ENCODE measurements at places on chromosomes 6 and 20. TPM values are rescaled to one million over a fixed set of nuclear protein-coding genes. Genes with fewer than 3 reads are reported as not detected.

Gene LINC00237
- not detected for total RNA-seq

Gene DPPA5
- total RNA-seq, result not detected

Gene IL20RA
- total RNA-seq, result not detected

Gene STX11
- total RNA-seq, result 0.06 TPM

Gene SLC35D3
- not detected for total RNA-seq

Gene GATA5
- total RNA-seq, result 0.12 TPM

Gene CCN6
- total RNA-seq, result not detected

Gene SLC17A3
- total RNA-seq, result not detected

Gene TSHZ2
- 3.9 TPM for total RNA-seq

DNA sequence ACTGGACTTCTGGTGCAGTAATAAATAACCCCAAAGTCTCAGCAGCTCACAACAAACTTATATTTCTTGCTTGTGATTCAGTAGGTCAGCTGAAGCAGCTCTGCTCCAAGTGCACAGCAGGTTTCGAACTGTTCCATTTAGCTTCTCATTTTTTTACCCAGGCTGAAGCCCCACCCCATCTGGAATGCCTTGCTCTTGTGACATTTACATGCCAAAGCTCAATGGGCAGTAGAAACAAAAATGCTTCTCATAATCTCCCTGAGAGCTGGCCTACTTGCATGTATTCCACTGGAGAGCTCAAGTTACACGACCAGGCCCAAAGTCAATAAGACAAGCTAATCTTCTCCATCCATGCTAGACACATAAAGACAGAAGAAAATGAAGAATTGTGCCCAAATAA is 165.2 kb downstream of the HAO1 start:
- no peaks in the 10 kb centered on the region for H3K4me1 ChIP-seq
- H3K4me3 ChIP-seq, result no peak overlapping the region
- no peak for DNase-seq
- no peak overlapping the region for H3K27ac ChIP-seq
- H3K27me3 ChIP-seq, result no peaks in the 10 kb centered on the region

GRCh38 chr6:28841290-28841689 is 82.5 kb downstream of the TRIM27 start:
- DNase-seq, result peak; percentile 39
- H3K36me3 ChIP-seq, result no peaks in the 10 kb centered on the region
- H3K27me3 ChIP-seq, result peaks cover 39% of the 10 kb centered on the region
- H3K4me1 ChIP-seq, result no peaks in the 10 kb centered on the region
- no peak overlapping the region for H3K4me3 ChIP-seq

GRCh38 chr20:63246490-63247288 is 7.6 kb downstream of the NKAIN4 start:
- no peaks in the 10 kb centered on the region for H3K27me3 ChIP-seq
- H3K4me1 ChIP-seq, result peaks cover 13% of the 10 kb centered on the region
- no peak overlapping the region for H3K27ac ChIP-seq
- DNase-seq, result no peak
- H3K4me3 ChIP-seq, result no peak overlapping the region

DNA sequence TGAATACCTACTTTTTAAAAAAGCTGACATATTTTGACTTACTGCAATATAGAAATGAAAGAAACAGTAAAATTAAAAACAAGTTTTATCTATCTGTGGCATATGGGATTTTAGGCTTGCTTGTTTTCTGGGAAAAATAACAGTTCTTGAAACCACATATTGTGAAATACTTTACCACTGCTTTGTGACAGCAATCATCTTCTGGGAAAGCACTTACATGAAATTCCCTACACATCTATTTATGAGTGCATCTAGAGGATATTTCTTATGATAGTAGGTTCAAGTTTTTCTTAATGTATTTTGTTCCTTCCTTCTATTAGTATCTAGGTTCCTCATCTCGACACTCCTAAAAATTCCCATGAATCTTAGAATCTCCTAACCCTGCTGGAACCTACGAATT is 75.2 kb downstream of the STXBP5 start:
- no peaks in the 10 kb centered on the region for H3K4me1 ChIP-seq
- no peak for DNase-seq
- H3K27ac ChIP-seq, result no peak overlapping the region
- no peak overlapping the region for H3K4me3 ChIP-seq
- peaks cover 29% of the 10 kb centered on the region for H3K36me3 ChIP-seq
- no peaks in the 10 kb centered on the region for H3K27me3 ChIP-seq

GRCh38 chr6:26216359-26216885 is 129.2 kb downstream of the HFE start:
- H3K4me1 ChIP-seq, result peaks cover 11% of the 10 kb centered on the region
- peak; percentile 93 for DNase-seq
- H3K36me3 ChIP-seq, result no peaks in the 10 kb centered on the region
- peak overlapping the region; percentile 88 for H3K27ac ChIP-seq
- H3K4me3 ChIP-seq, result peak overlapping the region; percentile 85
- H3K27me3 ChIP-seq, result no peaks in the 10 kb centered on the region

DNA sequence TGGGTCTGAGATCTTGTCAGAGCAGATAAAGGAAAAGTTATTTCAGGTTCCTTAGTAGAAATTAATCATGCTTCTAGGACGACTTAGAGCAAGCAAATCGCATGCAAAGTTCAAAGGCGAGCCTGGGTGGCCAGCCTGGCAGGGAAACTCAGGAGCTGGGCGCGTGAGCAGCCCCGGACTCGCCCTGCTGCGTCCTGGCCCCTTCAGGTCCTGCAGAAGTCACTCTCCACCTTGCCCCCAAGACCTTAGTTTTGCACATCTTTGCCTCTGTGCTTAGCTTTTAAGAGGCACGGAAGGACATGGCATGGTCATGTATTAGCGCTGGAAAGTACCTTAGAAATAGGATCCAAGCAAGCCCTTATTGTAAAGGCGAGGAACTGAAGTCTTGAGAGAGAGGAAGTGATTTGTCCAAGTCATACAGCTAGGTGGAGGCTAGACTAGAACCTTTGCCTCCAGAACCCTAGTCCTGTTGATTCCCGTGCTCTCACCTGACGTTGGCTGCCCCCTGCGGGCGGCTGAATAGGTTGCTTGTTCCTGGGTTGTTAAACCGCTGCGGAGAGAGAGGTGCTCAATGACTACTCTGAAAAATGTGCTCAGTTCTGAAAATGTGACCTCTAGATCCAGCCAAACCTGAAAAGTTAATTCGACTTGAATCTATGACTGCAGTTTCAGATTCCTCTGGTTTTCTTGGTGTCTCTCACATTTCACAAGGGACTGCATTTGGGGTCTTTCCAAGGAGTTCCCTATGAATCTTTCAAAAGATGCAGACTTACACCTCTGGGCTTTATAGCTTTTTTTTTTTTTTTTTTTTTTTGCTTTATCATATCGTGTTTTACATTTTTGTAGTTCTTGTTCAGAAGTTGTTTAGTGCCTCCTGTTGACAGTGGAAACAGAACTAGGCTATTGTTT is 2.7 kb downstream of the MYB start:
- peaks cover 5% of the 10 kb centered on the region for H3K4me1 ChIP-seq
- peak; percentile 80 for DNase-seq
- H3K4me3 ChIP-seq, result peak overlapping the region; percentile 76
- H3K27ac ChIP-seq, result no peak overlapping the region
- no peaks in the 10 kb centered on the region for H3K36me3 ChIP-seq

DNA sequence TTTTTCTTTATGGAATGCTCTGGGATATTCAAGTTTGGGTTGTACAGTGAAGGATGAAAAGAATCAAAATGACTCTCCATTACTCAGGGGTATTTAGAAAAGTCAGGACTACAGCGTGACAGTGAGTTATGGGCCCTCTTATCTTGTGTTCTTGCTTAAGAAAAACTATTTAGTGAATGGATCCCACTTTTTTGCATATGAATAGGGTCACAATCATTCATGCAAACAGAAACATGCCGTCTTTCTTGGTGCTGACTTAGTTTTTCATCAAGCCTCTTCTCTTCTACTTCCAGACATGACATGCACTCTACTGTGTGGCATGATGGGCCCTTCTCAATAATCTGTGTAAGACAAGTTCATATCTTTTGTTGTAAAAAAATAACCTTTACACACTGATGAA is 488.4 kb upstream of the MMS22L start:
- H3K27ac ChIP-seq, result no peak overlapping the region
- no peaks in the 10 kb centered on the region for H3K36me3 ChIP-seq
- H3K27me3 ChIP-seq, result no peaks in the 10 kb centered on the region
- no peak overlapping the region for H3K4me3 ChIP-seq
- no peaks in the 10 kb centered on the region for H3K4me1 ChIP-seq
- DNase-seq, result no peak

DNA sequence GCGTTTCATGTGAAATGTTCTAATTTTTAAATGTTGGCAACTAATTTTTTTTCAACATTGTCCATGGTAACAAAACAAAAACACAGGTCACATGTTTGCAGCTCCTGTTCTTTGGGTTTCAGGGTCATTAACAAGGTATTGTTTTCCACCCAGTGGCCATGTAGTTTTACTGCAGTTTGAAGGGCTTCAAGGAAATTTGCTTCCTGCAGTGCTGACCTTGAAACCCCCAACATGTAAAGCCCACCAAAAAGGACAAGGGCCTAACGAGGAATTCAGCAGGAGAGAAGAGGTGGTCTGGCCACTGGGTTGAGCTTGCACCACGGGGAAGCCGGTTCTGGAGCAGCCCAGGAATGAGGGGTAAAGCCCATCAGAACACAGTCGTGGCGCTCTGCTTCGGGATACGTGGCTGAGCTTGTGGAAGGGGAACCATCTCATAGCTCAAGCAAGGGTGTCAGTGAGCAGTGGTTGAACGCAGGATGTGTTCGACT is 13.9 kb upstream of the KLHL31 start:
- no peaks in the 10 kb centered on the region for H3K27me3 ChIP-seq
- no peaks in the 10 kb centered on the region for H3K36me3 ChIP-seq
- no peaks in the 10 kb centered on the region for H3K4me1 ChIP-seq

- no peak overlapping the region for H3K4me3 ChIP-seq
- no peaks in the 10 kb centered on the region for H3K4me1 ChIP-seq
- no peak for DNase-seq
- no peaks in the 10 kb centered on the region for H3K36me3 ChIP-seq
- no peak overlapping the region for H3K27ac ChIP-seq
- no peaks in the 10 kb centered on the region for H3K27me3 ChIP-seq
These were observed 238.7 kb upstream of the RREB1 start for GRCh38 chr6:6869094-6869493.

GRCh38 chr20:38706509-38706908 is 17.8 kb upstream of the SLC32A1 start:
- H3K36me3 ChIP-seq, result no peaks in the 10 kb centered on the region
- no peak overlapping the region for H3K27ac ChIP-seq
- peaks cover 13% of the 10 kb centered on the region for H3K27me3 ChIP-seq
- DNase-seq, result peak; percentile 82
- H3K4me3 ChIP-seq, result peak overlapping the region; percentile 18

GRCh38 chr20:43458422-43458924 is 777 bp downstream of the SRSF6 start:
- peaks cover 13% of the 10 kb centered on the region for H3K4me1 ChIP-seq
- no peaks in the 10 kb centered on the region for H3K27me3 ChIP-seq
- peak overlapping the region; percentile 89 for H3K4me3 ChIP-seq
- DNase-seq, result no peak
- H3K27ac ChIP-seq, result peak overlapping the region; percentile 99
- peaks cover 21% of the 10 kb centered on the region for H3K36me3 ChIP-seq

DNA sequence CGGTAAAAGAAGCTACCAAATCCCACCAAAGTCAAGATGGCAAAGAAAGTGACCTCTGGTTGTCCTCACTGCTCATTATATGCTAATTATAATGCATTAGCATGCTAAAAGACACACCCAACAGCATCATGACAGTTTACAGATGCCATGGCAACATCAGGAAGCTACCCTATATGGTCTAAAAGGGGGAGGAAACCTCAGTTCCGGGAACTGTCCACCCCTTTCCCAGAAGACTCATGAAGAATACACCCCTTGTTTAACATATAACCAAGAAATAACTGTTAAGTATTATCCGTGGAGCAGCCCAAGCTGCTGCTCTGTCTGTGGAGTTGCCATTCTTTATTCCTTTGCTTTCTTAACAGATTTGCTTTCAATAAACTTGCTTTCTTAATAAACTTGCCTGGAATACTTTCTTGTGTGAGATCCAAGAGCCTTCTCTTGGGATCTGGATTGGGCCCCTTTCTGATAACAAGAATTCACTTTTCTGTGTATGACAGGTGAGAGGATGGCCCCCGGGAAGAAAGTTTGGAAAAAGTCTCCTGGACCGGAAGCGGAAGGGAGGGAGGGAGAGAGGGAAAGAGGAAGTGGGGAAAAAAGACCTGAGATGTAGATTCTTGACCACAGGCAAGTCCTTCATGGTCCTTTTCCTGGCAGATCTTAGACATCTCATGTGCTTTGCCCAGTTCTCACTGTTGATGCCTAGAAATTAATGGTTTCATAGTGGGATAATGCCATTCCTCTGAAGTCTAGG is 146.7 kb upstream of the ID4 start:
- H3K27me3 ChIP-seq, result no peaks in the 10 kb centered on the region
- no peaks in the 10 kb centered on the region for H3K36me3 ChIP-seq
- H3K4me1 ChIP-seq, result peaks cover 19% of the 10 kb centered on the region
- H3K27ac ChIP-seq, result no peak overlapping the region
- H3K4me3 ChIP-seq, result peak overlapping the region; percentile 47

DNA sequence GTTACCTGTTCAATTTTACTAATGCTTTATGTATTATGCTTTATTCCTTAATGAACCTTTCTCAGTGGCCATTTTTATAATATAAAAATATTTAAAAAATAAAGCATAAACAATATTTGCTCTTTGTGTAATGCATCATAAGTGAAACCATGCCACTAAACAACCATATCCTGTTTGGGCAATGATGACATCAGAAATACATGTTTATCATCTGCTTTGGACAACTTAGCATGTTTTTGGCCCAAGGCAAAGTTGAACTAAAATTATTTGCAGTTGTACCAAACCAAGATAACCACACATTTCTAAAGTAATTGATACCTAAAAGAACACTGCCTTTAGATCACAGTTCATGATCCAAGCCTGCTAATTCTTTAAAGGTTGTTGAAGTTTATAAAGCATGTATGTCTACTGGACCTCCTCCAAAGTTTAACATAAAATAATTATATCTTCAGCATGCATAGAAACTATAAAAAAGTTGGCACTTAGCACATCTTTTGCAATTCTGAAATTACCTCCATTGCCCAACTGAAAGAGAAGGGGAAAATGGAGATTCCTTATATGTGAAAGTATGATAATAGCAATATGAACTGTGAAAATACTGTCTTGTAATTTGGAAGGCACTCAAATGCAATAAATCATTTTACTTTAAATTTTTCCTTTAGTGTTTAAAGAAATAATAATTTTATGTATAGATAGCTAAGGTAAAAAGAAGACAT is 325.6 kb upstream of the RUNX2 start:
- DNase-seq, result no peak
- no peaks in the 10 kb centered on the region for H3K27me3 ChIP-seq

GRCh38 chr6:11096109-11096508 is 2.5 kb downstream of the SMIM13 start:
- DNase-seq, result peak; percentile 61
- no peaks in the 10 kb centered on the region for H3K36me3 ChIP-seq
- H3K4me3 ChIP-seq, result no peak overlapping the region
- peaks cover 21% of the 10 kb centered on the region for H3K4me1 ChIP-seq
- H3K27ac ChIP-seq, result no peak overlapping the region

DNA sequence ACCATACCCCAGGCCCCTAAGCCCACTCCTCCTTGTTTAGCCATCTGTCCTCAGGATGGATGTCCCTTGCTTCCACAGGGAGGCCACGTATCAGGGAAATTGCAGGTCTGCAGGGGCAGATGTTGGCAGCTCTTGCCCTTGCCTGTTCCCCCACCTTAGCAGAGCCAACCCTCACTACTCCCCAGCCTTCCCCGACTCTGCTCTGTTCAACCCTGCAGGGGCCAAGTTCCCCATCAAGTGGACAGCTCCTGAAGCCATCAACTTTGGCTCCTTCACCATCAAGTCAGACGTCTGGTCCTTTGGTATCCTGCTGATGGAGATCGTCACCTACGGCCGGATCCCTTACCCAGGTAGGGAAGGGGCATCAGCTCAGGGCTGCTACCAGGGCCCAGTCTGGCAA is 10.7 kb upstream of the TM9SF4 start:
- DNase-seq, result no peak
- H3K4me3 ChIP-seq, result no peak overlapping the region
- H3K27me3 ChIP-seq, result peaks cover 34% of the 10 kb centered on the region
- no peak overlapping the region for H3K27ac ChIP-seq
- H3K36me3 ChIP-seq, result no peaks in the 10 kb centered on the region

Measured in neural progenitor cell (in vitro differentiated cells).